CD4-positive, alpha-beta T cell treated with Interleukin-4 for 1 hour (primary cell): ENCODE measurements at places on chromosomes 5 and 9.

DNA sequence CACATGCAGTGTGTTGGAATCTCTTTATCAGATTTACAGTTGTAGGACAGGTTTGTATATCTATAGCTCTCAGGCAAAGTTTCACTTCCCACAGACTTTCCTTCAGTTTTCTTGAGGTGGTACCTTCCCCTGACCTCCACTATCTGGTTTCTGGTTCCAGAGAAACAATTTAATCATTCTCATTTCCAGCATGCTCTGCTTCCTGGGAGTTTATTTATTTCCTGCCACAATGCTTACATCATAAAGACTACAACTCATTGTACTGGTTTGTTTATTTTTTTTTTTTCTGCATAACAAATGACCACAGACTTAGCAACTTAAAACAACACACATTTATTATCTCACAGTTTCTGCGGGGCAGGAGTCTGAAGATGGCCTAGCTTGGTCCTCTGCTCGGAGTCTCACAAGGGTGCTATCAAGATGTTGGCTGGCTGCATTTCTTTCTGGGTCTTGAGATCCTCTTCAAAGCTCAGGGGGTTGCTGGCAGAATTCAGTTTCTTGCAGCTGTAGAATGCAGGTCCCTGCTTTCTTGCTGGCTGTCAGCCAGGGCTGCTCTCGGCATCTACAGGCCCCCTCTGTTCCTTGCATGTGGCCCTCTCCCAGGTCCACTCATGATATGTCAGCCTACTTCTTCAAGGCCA is 247.7 kb downstream of the ENC1 start:
- no peak for DNase-seq

DNA sequence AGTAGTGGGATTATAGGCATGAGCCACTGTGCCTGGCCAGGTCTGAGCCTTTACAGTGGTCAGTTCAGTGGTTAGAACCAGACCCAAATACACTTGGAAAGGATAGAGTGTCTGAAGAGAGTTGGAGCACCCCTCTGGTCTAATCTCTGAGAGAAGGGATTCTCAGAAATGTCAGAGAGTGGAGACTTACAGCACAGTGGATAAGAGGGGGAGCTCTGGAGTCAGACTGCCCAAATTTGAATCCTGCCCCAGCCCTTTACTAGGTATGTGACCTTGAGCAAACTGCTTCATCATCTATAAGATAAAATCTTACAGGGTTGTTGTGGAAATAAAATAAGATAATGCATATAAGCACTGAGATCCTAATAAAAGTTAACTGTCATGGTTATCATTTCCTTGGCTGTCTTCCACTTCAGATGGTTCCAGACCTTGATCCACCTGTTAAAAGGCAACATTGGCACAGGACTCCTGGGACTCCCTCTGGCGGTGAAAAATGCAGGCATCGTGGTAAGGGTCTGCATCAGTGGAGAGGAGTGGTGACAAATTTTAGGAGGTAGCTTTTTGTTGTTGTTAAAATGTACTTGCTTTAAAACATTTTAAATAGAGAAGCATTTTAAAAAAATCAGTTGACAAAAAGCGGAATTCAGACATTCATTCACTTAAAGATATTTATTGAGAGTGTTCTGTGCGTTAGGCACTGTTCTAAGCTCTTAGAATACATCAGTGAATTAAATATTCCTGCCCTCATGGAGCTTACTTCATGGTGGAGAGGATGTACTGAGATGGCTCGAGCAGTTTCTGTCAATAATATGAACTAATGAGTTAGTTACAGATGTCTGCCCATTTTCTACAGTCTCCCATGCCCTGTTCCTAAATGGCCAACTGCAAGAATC is 16.0 kb downstream of the SLC36A1 start:
- DNase-seq = no peak

GRCh38 chr9:105541838-105542237 is 16.1 kb upstream of the FKTN start:
- DNase-seq = no peak

GRCh38 chr9:131818089-131818488 is 78.2 kb upstream of the RAPGEF1 start:
- DNase-seq = no peak

GRCh38 chr9:112869041-112869529 is 21.6 kb downstream of the SLC46A2 start:
- no peak for DNase-seq

GRCh38 chr9:13292782-13293181 is 13.3 kb upstream of the MPDZ start:
- no peak for DNase-seq

DNA sequence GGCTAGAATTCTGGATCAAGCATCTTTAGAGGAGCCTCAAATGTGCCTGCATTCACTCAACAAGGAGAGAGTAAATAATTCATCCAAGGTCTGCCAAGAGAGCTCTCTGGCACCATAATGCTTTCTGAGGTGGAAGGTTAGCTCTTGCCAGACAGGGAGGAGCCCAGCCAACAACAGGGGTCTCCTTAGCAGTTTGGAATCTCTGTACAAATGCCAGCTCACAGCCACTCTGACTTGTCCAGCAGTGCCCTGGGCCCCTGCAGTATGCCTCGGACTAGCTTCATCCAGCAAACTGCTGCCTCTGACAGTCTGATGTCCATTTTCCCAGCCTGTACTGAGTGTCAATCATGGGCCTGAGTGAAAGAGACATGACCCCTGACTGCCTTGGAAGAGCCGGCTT is 127.2 kb upstream of the SLC44A1 start:
- no peak for DNase-seq

- DNase-seq = peak; percentile 33
Observed at GRCh38 chr9:113807173-113808061, 68.7 kb upstream of the ZNF618 start.

GRCh38 chr5:149409268-149409948 is 30.3 kb upstream of the IL17B start:
- DNase-seq = no peak

DNA sequence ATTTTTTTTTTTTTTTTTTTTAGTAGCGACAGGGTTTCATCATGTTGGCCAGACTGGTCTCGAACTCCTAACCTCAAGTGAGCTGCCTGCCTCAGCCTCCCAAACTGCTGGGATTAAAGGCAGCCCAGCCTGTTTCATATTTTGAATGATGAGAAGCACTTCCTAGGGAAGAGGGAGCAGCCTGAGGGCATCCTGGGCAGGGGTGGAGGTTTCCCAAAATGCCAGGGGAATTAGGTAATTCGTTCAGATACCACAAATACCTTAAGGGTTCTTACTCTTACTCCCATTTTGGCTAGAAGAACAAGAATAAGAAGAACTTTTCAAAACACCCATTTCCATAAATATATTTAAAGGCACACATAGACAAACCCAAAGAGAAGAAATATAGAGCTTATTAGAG is 29.5 kb upstream of the RAPGEF1 start:
- no peak for DNase-seq

GRCh38 chr5:102651466-102651865 is 103.6 kb upstream of the PAM start:
- DNase-seq = no peak
